ENCODE measurements at places on chromosomes 1 and 21. TPM values are rescaled to one million over a fixed set of nuclear protein-coding genes. Genes with fewer than 3 reads are reported as not detected.

DNA sequence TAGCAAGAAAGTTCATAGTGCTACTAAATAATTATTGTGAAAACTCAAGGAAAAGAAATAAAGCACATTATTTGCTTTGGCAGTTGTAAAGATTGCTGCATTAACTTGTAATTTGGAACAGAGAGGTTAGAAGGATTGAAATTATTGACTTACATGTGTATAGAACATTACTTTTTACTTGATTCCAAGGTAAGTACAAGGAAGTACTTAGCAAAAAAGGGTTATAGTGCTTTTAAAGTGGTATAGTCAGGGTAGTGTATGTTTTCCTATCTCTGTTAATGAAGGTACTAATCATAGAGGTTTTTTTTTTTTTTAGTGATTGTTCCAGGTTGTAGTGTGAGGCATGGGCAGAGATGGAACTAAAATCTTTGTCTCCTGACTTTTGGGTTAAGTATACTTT is 29.4 kb downstream of the MAN1A2 start:
- no peak overlapping the region for H3K27ac ChIP-seq
- peaks cover 9% of the 10 kb centered on the region for H3K4me1 ChIP-seq
- H3K27me3 ChIP-seq = no peaks in the 10 kb centered on the region
- DNase-seq = no peak
- H3K36me3 ChIP-seq = no peaks in the 10 kb centered on the region
- no peak overlapping the region for H3K4me3 ChIP-seq

KCNE2 gene
- not detected for total RNA-seq

DNA sequence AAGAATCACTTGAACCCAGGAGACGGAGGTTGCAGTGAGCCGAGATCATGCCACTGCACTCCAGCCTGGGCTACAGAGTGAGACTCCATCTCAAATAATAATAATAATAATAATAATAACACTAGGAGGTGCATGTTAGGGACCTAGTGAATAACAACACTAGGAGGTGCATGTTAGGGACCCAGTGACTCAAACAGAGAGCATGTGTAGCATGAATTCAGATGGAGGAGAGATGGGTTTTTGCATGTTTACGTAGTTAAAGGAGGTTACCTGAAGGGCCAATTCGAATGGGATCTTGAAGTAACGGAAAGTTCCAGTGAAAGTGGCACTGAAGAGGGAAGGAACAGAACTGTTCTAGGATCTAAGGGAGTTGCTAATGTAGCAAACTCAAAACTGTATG is 7.1 kb upstream of the KCNK1 start:
- no peak overlapping the region for H3K27ac ChIP-seq
- peaks cover 5% of the 10 kb centered on the region for H3K27me3 ChIP-seq
- no peak overlapping the region for H3K4me3 ChIP-seq
- no peak for DNase-seq

MPL gene
- total RNA-seq = 0.09 TPM

GRCh38 chr1:227918736-227919135 is 29.0 kb downstream of the WNT9A start:
- no peaks in the 10 kb centered on the region for H3K36me3 ChIP-seq
- H3K27ac ChIP-seq = no peak overlapping the region
- no peak for DNase-seq
- no peaks in the 10 kb centered on the region for H3K27me3 ChIP-seq

GRCh38 chr1:199101635-199102034 is 462.8 kb downstream of the PTPRC start:
- H3K27ac ChIP-seq = no peak overlapping the region
- H3K4me1 ChIP-seq = no peaks in the 10 kb centered on the region
- no peak for DNase-seq
- H3K27me3 ChIP-seq = no peaks in the 10 kb centered on the region
- no peaks in the 10 kb centered on the region for H3K36me3 ChIP-seq

GRCh38 chr1:5664081-5664768 is 328.0 kb downstream of the NPHP4 start:
- H3K36me3 ChIP-seq = no peaks in the 10 kb centered on the region
- no peak overlapping the region for H3K27ac ChIP-seq
- H3K27me3 ChIP-seq = no peaks in the 10 kb centered on the region
- no peak for DNase-seq
- no peak overlapping the region for H3K4me3 ChIP-seq

ADORA3 gene
- not detected for total RNA-seq

- no peak overlapping the region for H3K4me3 ChIP-seq
- H3K4me1 ChIP-seq = peaks cover 16% of the 10 kb centered on the region
- no peaks in the 10 kb centered on the region for H3K27me3 ChIP-seq
- no peak overlapping the region for H3K27ac ChIP-seq
- H3K36me3 ChIP-seq = no peaks in the 10 kb centered on the region
Measured at GRCh38 chr1:203136409-203137042, 9.0 kb downstream of the ADORA1 start.

LRRC7 gene
- total RNA-seq = not detected

DNA sequence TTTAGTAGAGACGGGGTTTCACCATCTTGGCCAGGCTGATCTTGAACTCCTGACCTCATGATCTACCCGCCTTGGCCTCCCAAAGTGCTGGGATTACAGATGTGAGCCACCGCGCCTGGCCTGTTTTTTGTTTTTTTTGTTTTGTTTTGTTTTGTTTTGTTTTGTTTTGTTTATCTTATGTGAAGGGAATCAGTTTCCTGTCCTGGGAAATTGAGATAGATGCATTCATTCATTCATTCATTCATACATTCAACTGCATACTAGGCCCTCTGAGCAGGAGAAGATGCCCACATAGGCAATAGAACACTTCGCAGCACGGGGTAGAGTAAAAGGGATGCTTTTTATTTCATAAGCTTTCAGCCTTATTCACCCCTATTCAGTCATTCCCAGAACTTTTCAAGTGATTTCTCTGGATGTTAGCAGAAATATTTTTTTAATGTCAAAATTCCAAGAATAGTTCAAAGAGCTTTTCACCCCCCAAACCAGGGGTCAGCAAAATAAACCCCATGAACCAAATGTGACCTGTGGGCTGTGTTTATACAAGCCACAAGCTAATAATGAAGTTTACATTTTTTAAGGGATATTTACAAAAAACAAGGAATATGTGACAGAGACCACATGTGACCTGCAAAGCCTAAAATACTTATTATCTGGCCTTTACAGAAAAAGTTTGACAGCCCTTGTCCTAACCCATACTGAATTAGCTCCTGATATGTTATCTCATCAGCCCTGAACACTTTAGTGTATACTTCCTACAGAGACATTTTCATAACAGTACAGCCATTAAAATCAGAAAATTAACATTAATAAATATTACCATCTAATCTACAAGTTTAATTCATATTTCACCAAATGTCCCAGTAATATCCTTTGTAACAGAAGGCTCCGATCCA is 127.1 kb downstream of the MAST2 start:
- H3K27ac ChIP-seq = no peak overlapping the region
- no peaks in the 10 kb centered on the region for H3K36me3 ChIP-seq
- H3K4me1 ChIP-seq = peaks cover 27% of the 10 kb centered on the region
- DNase-seq = no peak

- no peaks in the 10 kb centered on the region for H3K27me3 ChIP-seq
- no peak overlapping the region for H3K4me3 ChIP-seq
- H3K4me1 ChIP-seq = peaks cover under 1% of the 10 kb centered on the region
- no peaks in the 10 kb centered on the region for H3K36me3 ChIP-seq
- H3K27ac ChIP-seq = no peak overlapping the region
- no peak for DNase-seq
Measured at GRCh38 chr1:242728696-242729095, 204.2 kb upstream of the PLD5 start.

DNA sequence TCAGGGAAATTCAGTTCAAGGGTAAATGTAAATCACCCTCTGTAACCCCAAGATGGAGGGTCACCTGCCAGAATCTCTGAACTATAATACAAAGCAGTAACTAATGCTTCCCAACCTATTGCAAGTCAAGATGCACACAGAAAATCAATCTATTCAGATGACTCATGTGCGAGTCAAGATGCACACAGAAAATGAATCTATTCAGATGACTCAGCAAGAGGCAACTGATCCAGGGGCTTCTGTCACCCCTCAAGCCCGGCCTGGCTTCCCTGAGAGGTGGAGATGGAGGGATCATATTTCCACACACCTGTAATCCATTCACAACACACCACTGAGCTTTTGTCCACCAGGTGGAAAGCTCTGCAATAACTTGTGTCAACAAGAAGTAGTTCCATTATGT is 17.4 kb upstream of the HIVEP3 start:
- no peak overlapping the region for H3K4me3 ChIP-seq
- H3K27ac ChIP-seq = no peak overlapping the region
- H3K36me3 ChIP-seq = no peaks in the 10 kb centered on the region
- DNase-seq = no peak
- H3K27me3 ChIP-seq = no peaks in the 10 kb centered on the region

GRCh38 chr1:219993554-219994433 is 52.5 kb downstream of the EPRS1 start:
- H3K36me3 ChIP-seq = peaks cover 5% of the 10 kb centered on the region
- no peak overlapping the region for H3K4me3 ChIP-seq
- no peak for DNase-seq

CTPS1 gene
- total RNA-seq = 77.6 TPM

- DNase-seq = no peak
- no peaks in the 10 kb centered on the region for H3K36me3 ChIP-seq
- no peaks in the 10 kb centered on the region for H3K27me3 ChIP-seq
- peaks cover 25% of the 10 kb centered on the region for H3K4me1 ChIP-seq
- no peak overlapping the region for H3K4me3 ChIP-seq
Measured at GRCh38 chr1:147597010-147597409, 55.7 kb downstream of the BCL9 start.

DNA sequence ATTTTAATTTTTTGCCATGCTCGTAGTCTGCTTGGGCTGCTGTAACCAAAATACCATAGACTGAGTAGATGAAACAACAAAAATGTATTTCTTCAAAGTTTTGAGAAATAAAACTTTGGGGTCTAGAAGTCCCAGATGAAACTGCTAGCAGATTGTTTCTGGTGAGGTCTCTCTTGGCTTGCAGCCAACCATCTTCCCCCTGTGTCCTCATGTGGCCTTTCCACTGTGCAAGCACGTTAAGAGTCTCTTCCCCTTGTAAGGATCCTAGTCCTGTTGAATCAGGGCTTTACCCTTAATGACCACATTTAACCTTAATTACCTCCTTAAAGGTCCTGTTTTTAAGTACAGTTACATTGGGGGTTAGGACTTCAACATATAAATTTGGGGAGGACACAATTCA is 86.6 kb downstream of the PTBP2 start:
- H3K27ac ChIP-seq = no peak overlapping the region
- H3K4me1 ChIP-seq = no peaks in the 10 kb centered on the region
- no peak for DNase-seq
- H3K27me3 ChIP-seq = no peaks in the 10 kb centered on the region
- H3K36me3 ChIP-seq = peaks cover 34% of the 10 kb centered on the region

- no peaks in the 10 kb centered on the region for H3K4me1 ChIP-seq
- H3K27ac ChIP-seq = no peak overlapping the region
- no peaks in the 10 kb centered on the region for H3K36me3 ChIP-seq
- H3K4me3 ChIP-seq = no peak overlapping the region
- no peaks in the 10 kb centered on the region for H3K27me3 ChIP-seq
- DNase-seq = no peak
Measured at GRCh38 chr1:244140420-244140819, 89.3 kb downstream of the ZBTB18 start.

DNA sequence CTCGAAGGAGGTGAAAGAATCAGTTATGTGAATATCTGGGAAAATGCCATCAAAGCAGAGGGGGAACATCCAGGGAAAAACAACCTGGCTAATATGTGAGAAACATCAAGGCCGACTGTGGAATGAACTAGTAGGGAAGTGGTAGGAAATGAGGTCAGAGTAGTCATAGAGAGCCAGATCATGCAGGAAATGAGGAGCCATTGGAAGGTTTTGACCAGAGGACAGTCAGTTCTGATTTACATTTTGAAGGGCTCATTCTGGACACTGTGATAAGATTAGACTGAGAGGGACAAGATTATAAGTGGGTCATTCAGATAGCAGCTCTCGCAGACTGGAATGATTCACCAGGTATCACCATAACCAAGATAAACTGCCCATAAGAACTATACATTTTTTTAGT is 63.7 kb downstream of the SYT14 start:
- no peaks in the 10 kb centered on the region for H3K4me1 ChIP-seq
- H3K27ac ChIP-seq = no peak overlapping the region
- no peak for DNase-seq
- H3K36me3 ChIP-seq = no peaks in the 10 kb centered on the region

GRCh38 chr1:27001570-27002360 is 8.3 kb downstream of the TRNP1 start:
- no peaks in the 10 kb centered on the region for H3K36me3 ChIP-seq
- H3K4me3 ChIP-seq = no peak overlapping the region
- no peak overlapping the region for H3K27ac ChIP-seq

- no peak overlapping the region for H3K4me3 ChIP-seq
- H3K27ac ChIP-seq = no peak overlapping the region
- peaks cover 10% of the 10 kb centered on the region for H3K4me1 ChIP-seq
- no peaks in the 10 kb centered on the region for H3K36me3 ChIP-seq
- H3K27me3 ChIP-seq = no peaks in the 10 kb centered on the region
Measured at GRCh38 chr1:28395181-28395580, 25.6 kb downstream of the PHACTR4 start.

DNA sequence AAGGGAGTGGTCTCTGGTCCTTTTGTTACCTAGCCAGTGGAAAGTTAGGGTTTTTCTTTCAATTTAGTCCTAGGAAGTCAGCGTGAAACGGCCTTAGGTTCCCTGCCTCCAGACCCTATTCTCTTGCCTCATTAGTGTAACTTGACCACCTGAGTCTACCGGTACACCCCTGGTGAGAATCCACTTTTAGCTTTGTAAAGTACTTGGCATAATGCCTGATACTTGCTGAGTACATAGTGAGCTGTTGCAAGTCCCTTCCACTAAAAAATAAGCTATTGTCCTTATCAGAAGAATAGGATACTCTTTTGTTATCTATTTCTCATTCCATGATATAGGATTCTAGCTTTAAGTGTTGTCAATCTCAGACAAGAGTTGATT is 228.8 kb downstream of the ST6GALNAC3 start:
- no peak overlapping the region for H3K4me3 ChIP-seq
- H3K36me3 ChIP-seq = no peaks in the 10 kb centered on the region
- peak; percentile 28 for DNase-seq
- H3K27me3 ChIP-seq = no peaks in the 10 kb centered on the region
- H3K27ac ChIP-seq = no peak overlapping the region

DNA sequence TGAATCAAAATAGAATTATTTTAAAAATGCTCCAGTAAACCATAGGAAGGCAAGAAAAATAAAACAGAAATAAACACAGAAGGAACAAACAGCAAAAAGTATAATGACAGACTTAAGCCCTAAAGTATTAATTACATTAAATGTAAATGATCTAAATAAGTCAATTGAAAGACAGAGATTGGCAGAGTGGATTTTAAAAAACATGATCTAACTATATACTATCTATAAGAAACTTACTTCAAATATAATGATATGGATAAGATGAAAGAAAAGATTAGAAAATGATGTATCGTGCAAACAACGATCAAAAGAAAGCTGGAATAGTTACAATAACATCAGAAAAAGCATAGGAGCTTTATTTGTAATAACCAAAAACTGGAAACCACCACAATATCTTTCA is 90.8 kb downstream of the CAMK2N1 start:
- H3K36me3 ChIP-seq = no peaks in the 10 kb centered on the region
- H3K4me1 ChIP-seq = peaks cover 5% of the 10 kb centered on the region
- H3K27me3 ChIP-seq = peaks cover 76% of the 10 kb centered on the region
- DNase-seq = no peak

GRCh38 chr1:232183802-232184201 is 446.1 kb downstream of the SIPA1L2 start:
- no peak overlapping the region for H3K4me3 ChIP-seq
- H3K27me3 ChIP-seq = no peaks in the 10 kb centered on the region
- no peak for DNase-seq
- H3K4me1 ChIP-seq = peaks cover 18% of the 10 kb centered on the region
- no peak overlapping the region for H3K27ac ChIP-seq

Measured in neural progenitor cell (in vitro differentiated cells).